ENCODE measurements at places on chromosomes 5 and 9.

DNA sequence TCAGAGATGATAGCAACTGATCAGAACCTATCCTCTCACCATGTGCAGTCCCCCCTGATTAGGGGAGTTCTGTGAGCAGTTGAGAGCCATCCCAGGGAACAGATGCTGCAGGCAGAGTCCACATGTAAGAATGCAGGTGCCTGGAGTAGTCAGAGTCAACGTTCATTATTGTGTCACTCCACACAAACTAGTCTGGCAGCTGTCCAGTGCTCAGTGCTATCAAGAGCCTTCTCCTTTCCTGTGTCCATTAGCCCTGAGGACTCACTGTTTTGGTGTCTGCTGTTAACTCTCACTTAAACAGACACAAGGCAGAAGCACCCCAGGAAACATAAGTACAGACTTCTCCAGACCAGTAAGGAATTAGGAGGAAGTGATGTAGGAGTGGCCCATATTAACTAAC lies 2.5 kb downstream of the SH3TC2 start:
- no peak for DNase-seq

DNA sequence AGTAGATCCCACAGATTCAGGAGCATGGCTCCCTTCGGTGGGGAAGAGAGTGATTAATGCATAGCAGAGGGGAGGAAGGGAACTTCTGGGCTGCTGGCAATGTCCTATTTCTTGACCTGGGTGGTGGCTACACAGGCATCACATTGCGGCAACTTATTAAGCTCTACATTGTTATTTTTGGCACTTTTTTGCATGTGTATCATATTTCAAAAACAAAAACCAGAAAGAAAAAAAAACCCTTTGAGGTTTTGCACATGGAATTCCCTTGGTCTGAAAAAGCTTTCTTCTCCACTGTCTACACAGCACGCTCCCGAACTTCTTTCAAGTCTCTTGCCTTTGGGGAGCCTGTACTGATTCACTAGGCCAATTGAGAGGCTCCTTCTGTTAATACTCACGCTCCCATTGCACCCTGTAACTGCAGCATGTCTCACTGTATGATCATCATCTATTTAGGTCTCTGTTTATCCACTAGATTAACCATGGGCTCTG lies 25.1 kb downstream of the CEMIP2 start:
- no peak for DNase-seq

- no peak for DNase-seq
These were observed 286.3 kb downstream of the PDE4D start for GRCh38 chr5:59607138-59607765.

- no peak for DNase-seq
These were observed 111.4 kb downstream of the LHX2 start for GRCh38 chr9:124122813-124123462.

GRCh38 chr5:60495644-60496520 lies 204.1 kb downstream of the DEPDC1B start:
- DNase-seq, result no peak

- no peak for DNase-seq
These were observed 120.2 kb downstream of the SEMA6A start for GRCh38 chr5:116454417-116454927.

GRCh38 chr5:169295306-169295705 lies 5.6 kb downstream of the SLIT3 start:
- no peak for DNase-seq

Measured in activated CD8-positive, alpha-beta memory T cell treated with anti-CD3 and anti-CD28 coated beads, Interleukin-2, amount 50 U/mL, for 48 hours (primary cell).